ENCODE measurements at places on chromosomes 16 and 17.
A peak's percentile ranks its signal among the peaks of the same experiment; 100 is the strongest.

- no peak for DNase-seq
Observed at GRCh38 chr16:74024953-74025352, 271.7 kb upstream of the PSMD7 start.

DNA sequence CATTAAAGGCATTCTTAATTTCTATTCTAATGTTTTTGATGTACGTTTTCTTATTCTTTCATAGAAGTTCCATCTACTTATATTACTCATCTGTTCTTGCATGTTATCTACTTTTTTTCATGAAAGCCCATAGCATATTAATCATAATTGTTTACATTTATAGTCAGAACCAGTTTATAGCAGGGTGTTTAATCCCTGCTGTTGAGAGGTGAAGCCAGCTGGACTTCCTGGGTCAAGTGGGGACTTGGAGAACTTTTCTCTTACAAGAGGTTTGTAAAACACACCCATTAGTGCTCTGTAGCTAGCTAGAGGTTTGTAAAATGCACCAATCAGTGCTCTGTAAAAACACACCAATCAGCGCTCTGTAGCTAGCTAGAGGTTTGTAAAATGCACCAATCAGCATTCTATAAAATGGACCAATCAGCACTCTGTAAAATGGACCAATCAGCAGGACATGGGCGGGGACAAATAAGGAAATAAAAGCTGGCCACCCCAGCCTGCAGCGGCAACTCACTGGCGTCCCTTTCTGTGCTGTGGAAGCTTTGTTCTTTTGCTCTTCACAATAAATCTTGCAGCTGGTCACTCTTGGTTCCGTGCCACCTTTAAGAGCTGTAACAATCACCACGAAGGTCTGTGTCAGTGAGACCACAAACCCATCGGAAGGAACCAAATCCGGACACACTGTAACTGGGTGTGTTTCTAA, 120.6 kb downstream of the TANC2 start:
- DNase-seq = no peak

DNA sequence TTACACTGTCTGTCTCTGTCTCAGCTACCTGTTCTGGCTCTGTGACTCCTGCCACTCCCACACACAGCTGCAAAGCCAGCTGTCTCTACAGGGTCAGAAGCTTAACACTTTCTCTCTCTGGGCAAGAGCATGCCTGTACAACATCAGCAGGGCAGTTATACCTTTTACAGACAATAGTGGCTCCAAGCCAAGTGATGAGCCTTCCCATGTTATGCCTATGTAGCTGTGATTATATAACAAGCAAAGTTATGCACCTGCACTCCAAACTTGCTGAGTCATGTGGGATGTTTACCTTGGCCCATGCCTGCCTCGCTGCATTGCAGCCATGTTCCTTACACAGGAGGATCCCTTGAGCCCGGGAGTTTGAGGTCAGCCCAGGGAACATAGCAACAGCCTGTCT, 31.8 kb upstream of the APPBP2 start:
- DNase-seq = no peak

DNA sequence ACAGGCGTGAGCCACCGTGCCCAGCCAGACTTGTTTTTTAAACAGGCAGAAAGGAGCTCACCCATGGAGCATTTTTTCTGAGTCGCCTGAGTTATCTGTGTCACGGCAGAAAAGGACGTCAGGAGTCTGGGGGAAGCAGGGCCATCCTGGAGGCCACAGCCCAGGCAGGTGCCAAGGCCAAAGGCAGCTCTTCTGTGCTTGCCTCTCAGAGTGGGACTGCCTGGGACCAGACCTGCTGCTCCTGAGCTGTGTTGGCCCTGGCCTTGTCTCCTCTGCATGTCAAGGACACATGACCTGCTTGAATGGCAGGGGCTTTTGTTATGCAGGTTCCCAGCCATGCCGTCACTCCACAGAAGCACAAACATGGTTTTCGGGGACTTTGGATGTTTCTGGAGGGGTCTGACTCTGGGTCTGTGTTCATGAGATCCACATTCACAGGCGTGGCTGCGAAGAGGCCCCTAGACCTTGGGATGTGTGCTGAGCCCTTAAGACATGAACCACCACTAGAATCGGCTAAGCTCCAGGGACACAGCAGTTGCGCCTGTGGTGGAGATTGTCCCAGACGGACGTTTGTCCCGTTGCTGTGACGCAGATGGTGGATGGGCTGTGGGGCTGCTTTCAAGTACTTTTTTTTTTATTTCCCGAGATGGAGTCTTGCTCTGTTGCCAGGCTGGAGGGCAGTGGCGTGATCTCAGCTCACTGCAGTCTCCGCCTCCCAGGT, 33.8 kb downstream of the FOXK2 start:
- no peak for DNase-seq

- DNase-seq = no peak
Observed at GRCh38 chr17:82384051-82384729, 12.6 kb downstream of the UTS2R start.

GRCh38 chr17:74190154-74190553, 13.3 kb upstream of the RPL38 start:
- peak; percentile 73 for DNase-seq

DNA sequence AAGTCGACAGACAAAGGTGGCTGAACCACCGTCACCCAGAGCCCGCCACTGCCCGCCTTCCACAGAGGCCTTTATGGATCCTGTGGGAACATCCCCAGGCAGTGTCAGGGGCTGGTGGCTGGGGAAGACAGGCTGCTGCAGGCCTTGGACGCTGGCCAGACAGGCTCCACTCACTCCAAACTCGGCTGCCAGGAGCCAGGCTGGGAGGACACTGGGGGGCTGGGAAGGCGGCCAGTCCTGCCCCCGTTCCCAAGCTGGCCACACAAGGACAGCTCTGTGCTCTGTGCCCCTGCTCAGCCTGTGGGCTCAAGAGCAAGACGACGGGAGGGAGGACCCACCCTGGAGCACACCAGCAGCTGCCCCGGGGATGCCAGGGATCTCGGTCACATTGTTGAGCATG, 7.6 kb upstream of the LCAT start:
- no peak for DNase-seq

GRCh38 chr16:1946495-1947368, 3.7 kb upstream of the MSRB1 start:
- no peak for DNase-seq

GRCh38 chr17:72376526-72377345, 255.9 kb downstream of the SOX9 start:
- peak; percentile 72 for DNase-seq

DNA sequence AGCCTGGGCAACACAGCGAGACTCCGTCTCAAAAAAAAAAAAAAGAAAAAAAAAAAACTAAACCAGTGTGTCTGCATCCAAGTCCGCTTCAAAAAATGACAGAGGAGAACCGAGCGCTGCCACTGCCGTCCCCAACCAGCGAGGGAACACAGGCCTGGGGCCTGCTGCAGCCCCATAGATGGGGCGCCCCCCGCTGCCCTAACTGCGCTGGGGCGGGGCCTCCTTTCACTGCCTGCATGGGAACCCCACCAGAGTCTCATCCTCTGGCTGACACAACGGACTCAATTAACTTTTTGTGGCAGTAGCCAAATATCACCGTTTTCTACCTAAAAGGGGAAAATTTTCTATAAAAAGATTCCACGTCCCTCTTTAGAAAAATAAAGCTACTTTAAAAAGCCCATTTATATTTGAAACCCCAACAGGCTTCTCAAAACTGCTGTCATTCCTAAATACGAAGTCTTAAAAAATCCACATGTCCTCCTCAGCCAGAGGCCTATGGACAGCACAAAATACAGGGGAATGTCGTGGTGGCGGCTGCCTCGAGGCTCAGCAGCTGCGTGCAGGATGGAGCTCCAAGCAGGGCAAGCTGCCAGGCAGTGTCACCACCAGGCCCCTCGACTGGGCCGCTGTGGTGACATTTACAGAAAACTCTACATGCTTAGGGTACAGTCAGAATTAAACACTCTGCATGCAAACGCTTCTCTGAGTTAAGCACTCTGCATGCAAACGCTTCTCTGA, 30.3 kb downstream of the KLHDC4 start:
- DNase-seq = no peak

DNA sequence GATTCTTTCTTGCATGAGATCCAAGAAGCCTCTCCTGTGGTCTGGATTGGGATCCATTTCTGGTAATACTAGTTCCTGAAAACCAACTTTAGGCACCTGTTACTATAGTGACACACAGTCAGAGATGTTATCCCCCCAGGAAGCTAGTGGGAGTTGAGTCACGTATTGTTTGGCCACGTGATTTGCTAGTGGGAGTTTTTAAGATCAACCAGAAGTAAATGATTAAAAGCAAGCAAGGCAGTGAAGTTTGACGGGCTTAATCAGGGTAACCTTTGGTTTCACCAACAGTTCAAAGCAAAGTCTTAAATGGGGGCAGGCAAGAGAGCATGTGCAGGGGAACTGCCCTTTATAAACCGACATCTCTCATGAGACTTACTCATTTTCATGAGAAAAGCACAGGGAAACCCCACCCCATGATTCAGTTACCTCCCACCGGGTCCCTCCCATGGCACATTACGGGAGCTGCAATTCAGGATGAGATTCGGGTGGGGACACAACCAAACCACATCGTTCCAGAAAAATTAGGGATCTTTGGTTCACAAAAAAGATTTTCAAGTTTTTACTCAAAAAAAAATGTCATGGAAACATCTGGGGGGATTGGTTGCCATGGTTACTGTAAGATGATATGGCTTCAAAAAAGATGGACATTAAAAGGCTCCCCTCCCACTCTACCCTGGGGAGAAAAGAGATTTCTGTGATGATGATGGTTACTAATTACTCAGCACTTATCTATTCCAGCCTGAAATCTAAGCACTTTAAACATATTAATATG, 483.1 kb upstream of the ERCC4 start:
- DNase-seq = no peak

DNA sequence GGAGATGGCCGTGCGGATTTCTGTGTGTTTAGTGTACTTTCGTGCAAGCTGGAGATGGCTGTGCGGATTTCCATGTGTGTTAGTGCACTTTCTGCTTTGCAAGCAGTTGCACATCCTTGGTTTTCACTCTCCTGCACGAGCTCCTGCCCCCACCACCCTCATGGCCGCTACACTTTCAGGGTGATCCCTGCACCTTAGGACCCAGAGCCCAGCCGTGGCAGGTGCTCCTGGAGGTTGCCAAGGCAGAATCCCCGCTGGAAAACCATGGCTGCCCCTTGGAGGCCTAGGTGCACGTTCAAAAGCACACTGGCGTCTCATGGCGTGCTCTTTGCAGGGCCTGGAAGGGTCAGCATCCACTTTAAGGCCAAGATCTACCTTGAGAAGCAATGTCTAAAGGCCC, 311.0 kb upstream of the TNRC6C start:
- no peak for DNase-seq

GRCh38 chr16:10182222-10183053, at the start of gene GRIN2A:
Gene GRIN2A (minus strand): TSS chr16:10182428. CDS start chr16:10180411, 2,017 bp downstream.
- DNase-seq = no peak

GRCh38 chr17:66464921-66465320, 162.5 kb downstream of the PRKCA start:
- no peak for DNase-seq

DNA sequence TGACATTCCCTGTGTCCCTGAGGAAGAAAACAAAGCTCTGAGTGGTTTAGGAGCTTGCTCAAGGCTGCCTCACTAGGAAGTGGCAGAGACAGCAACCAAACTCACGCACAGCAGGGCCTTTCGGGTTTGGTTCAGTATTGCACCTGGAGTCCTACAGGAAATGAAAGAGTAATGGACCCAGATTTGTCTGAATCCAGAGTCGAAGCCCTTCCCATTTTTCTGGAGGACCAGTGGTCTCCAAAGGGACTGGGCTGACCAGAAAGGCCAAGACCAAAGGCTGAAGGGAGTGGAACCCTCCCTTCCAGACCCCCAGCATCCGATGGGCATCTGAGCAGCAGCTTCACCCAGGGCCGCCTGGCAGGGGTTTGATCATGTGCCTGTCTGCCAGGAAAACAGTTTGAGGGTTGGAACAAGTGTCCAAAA, 85.5 kb upstream of the RPL38 start:
- no peak for DNase-seq

DNA sequence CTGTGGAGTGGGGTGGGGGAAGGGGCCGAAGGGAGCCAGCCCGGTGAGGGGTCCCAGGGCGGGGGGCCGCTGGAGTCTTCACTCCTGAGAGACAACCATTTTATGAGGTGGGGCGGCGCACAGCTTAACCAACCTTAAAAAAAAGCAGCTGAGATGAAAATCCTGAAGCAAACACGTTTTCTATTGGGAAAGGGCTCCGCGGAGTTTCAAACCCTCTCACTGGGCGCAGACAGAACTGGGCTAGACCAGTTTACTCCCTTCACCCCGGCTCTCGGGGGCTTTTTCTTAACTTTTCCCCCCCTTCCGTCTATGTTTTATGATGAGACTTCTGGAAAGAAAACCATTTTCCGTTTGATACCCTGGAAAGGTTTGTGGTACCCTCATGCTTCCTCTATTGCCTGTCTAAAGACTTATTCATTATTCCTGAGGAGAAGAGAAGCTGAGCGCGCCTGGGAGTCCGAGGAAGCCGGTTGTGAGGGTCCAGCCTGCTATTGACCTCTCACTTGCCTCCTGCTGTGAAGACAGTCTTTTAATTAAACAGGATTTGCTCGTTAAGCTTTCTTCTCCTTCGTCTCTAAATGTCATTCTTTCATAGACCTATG, 482 bp upstream of the SSH2 start:
- DNase-seq = no peak

DNA sequence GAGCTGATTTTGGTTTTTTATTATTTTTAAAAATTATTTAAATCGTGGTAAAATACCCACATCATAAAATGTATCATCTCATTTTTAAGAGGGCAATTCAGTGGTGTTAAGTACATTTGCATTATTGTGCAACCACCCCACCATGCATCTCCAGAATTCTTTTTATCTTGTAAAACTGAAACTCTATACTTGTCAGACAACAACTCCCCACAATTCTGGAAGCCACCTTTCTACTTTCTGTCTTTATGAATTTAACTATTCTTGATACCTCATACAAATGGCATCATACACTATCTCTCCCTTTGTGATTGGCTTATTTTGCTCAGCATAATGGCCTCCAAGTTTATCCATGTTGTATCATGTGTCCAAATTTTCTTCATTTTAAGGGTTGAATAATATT, 97.9 kb downstream of the HS3ST3B1 start:
- DNase-seq = no peak

DNA sequence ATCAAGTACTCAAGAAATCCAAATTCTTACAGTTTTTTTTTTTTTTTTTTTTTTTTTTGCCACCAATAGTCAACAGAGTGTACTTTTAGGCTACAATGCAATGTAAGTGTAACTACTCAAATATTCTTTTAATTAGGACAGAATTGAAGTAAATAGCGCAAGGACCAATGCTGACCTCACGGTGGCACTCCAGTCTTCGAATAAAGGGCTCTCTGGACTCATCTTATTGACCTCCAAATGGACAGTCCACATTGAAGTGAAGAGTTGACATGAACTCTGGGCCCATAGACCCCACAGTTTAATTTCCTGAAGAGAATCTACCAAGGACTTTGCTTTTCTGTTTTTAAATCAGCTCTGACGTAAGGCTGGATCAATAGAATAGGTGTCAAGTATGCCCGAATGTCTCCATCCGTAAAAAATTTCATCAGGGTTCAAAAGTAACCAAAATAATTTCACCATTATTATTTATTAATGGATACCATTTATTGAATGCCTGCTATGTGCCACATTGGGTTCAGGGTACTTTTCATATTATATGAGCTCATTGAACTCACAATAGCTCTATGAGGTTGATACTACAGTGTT, 7.3 kb upstream of the DDX52 start:
- DNase-seq = no peak

GRCh38 chr16:86768999-86769398, 190.7 kb downstream of the FOXL1 start:
- no peak for DNase-seq
